ENCODE measurements at places on chromosomes 5 and 9.
A peak's percentile ranks its signal among the peaks of the same experiment; 100 is the strongest.

DNA sequence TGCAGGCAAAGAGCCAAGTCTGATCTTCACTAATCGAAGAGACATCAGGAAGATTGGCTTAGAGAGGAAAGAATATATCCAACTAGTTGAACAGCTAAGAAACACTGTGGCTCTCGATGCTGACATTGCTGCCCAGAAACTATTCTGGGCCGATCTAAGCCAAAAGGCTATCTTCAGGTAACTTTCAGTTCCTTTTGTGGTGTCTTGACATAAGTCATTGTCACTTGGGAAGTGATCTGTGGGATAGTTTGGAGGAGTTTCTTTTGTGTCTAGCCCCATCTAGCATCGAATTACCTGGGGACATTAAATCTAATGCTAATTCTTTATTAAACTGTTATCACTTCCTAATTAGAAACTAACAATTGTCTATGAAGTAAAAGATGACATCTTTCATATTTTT lies 24.0 kb downstream of the VLDLR start:
- DNase-seq, result no peak
- H3K4me1 ChIP-seq, result no peaks in the 10 kb centered on the region
- H3K27ac ChIP-seq, result no peak overlapping the region
- H3K27me3 ChIP-seq, result no peaks in the 10 kb centered on the region
- peaks cover 88% of the 10 kb centered on the region for H3K36me3 ChIP-seq
- H3K4me3 ChIP-seq, result no peak overlapping the region

DNA sequence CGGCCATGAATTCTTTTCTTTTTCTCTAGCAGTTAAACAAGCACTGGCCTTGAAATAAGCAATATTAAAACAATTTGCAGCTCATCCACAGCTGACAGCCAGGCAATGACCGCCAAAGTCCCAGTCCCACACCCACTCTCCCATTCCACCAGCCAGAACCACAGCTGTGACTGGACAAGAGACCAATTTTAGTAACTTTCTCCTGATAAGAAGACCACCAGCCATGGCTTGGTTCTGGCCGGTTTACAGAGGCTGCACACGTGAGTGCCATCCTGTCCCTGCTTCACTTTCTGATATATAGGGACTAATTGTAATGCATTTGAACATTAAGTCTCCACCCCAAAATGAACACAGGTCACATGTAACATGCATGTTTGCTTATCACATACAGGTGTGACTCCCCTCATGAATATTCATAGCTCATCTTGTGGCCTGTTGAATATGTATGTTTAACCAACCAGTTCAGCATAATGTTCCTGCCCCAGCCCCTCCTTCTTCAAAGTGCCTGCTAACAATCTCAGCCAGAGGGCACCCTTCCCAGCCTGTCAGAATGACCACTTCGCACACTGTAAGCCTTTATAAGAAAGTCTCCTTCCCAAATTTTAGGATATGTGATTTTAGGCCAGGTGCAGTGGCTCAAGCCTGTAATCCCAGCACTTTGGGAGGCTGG lies 23.9 kb upstream of the FANCC start:
- H3K4me1 ChIP-seq, result no peaks in the 10 kb centered on the region
- H3K27ac ChIP-seq, result no peak overlapping the region
- no peak for DNase-seq
- no peak overlapping the region for H3K4me3 ChIP-seq
- no peaks in the 10 kb centered on the region for H3K36me3 ChIP-seq

DNA sequence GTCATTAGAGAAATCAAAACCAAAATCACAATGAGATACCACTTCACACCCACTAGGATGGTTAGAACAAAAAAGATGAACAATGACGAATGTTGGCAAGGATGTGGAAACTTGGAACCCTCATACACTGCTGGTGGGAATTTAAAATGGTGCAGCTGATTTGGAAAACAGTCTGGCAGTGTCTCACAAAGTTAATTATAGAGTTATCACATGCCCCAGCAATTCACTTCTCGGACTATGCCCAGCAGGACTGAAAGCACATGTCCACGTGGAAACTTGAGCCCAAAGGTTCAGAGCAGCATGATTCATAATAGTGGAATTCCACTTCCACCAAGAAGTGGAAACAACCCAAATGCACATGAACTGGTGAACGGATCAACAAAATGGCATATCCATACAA lies 85.0 kb upstream of the HRH2 start:
- no peaks in the 10 kb centered on the region for H3K36me3 ChIP-seq
- H3K27me3 ChIP-seq, result no peaks in the 10 kb centered on the region
- no peak overlapping the region for H3K4me3 ChIP-seq
- no peak for DNase-seq
- H3K27ac ChIP-seq, result peak overlapping the region; percentile 11
- H3K4me1 ChIP-seq, result peaks cover 11% of the 10 kb centered on the region

- no peak for DNase-seq
- no peaks in the 10 kb centered on the region for H3K36me3 ChIP-seq
- no peaks in the 10 kb centered on the region for H3K27me3 ChIP-seq
- H3K4me3 ChIP-seq, result no peak overlapping the region
- H3K4me1 ChIP-seq, result no peaks in the 10 kb centered on the region
Observed at GRCh38 chr5:135106610-135107471, 72.8 kb upstream of the PITX1 start.

GRCh38 chr9:18442629-18443491 lies 31.1 kb upstream of the ADAMTSL1 start:
- no peak overlapping the region for H3K27ac ChIP-seq
- no peaks in the 10 kb centered on the region for H3K27me3 ChIP-seq
- no peak overlapping the region for H3K4me3 ChIP-seq
- no peaks in the 10 kb centered on the region for H3K36me3 ChIP-seq
- peak; percentile 79 for DNase-seq

GRCh38 chr5:103389357-103389756 lies 130.8 kb downstream of the MACIR start:
- DNase-seq, result no peak
- no peaks in the 10 kb centered on the region for H3K36me3 ChIP-seq
- H3K4me3 ChIP-seq, result no peak overlapping the region
- peaks cover 12% of the 10 kb centered on the region for H3K4me1 ChIP-seq
- no peaks in the 10 kb centered on the region for H3K27me3 ChIP-seq
- no peak overlapping the region for H3K27ac ChIP-seq

DNA sequence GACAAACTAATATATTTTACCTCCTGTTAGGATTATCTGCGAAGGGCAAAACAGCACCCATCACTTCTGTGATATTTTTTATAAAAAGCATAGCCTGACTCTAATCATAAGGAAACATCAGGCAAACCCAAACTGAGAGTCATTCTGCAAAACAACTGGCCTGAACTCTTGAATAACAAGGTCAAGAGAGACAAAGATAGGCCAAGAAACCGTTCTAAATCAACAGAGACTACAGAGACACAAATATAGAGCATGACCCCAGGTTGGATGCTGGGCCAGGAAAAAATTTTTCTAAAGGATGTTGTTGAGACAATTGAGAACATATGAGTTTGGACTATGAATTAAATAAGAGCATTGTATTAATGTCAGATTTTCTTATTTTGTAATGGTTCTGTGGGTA lies 384.9 kb downstream of the NFIB start:
- H3K36me3 ChIP-seq, result no peaks in the 10 kb centered on the region
- no peaks in the 10 kb centered on the region for H3K4me1 ChIP-seq
- no peak overlapping the region for H3K27ac ChIP-seq
- H3K4me3 ChIP-seq, result no peak overlapping the region

DNA sequence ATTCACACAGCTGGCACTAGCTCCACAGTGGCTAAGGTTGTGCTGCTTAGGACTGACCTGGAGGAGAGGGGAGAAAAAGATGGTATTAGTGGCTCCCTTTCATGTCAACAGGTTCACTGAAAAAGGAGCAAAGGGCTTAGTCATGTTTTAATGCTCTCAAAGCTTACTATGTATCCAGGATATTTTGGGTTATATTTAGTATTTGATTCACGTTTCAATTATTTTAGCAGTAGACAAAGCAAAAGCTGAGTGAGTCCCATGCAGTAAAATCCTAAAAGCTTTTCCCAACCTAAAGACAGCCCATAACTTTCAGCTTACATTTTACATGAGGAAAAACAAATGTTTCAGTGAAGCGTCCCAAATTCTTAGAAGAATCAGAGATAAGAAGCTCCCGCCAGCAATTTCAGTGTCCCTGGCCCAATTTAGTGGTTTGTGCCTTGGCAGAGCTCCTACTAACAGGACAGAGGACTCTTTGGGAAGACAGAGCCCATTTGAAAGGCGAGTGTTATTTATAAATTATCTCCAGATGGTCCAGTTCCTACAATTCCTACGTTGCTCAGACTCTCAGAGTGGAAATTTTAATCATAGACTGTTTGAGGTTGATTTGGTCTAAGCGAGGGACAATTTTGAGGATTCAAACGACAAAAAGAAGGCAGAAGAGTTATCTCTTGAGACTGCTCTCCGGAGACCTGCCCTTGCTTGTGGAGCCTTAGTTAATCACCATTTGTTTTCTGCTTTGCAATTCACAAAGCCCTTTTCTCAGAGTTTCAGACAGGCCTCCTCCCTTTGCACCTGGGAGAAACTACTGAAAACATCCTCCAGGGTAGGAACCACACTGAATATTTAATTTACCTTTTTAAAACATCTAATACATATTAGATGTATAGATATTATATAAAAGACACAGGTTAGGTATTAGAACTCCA lies 225.0 kb upstream of the ANKRD55 start:
- H3K27ac ChIP-seq, result peak overlapping the region; percentile 44
- no peak overlapping the region for H3K4me3 ChIP-seq
- no peaks in the 10 kb centered on the region for H3K36me3 ChIP-seq
- no peaks in the 10 kb centered on the region for H3K27me3 ChIP-seq
- no peak for DNase-seq

DNA sequence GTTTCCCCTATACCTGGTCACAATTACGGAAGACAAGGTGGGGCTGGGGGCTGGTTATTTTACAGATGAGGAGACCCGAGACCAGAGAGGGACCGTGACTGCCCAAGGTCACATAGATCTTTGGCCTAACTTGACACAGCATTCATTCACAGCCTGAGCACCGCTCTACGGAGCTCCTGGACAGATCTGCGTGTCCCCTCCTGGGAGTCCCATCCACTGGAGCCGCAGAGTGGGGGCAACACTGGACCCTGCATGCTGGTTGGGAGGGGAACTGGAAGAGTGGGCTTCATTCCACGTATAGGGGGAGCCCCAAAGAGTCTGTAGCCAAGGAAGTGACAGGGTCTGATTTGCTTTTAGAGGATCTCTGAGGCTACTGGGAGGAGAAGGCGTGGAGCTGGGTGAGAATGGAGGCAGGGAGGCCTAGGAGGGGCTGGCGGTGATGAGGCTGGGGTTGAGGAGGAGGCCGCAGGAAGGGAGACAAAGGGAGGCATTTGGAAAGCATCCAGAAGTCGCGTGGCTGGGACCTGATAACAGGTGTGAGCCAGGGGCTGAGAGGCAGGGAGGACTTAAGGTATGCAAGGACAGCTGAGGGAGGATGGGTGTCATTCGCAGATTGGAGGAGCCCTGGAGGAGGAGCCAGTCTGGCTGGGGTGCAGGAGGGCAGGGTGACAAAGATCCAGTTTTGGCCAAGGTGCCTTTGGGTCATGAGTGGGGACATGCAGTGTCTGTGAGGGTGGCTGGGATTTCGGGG lies 64.3 kb upstream of the IER5L start:
- H3K27me3 ChIP-seq, result no peaks in the 10 kb centered on the region
- no peak overlapping the region for H3K4me3 ChIP-seq
- H3K36me3 ChIP-seq, result no peaks in the 10 kb centered on the region
- DNase-seq, result no peak
- peaks cover 2% of the 10 kb centered on the region for H3K4me1 ChIP-seq
- H3K27ac ChIP-seq, result no peak overlapping the region

GRCh38 chr5:54667136-54667535 lies 149.6 kb downstream of the SNX18 start:
- no peaks in the 10 kb centered on the region for H3K4me1 ChIP-seq
- no peaks in the 10 kb centered on the region for H3K27me3 ChIP-seq
- no peak overlapping the region for H3K27ac ChIP-seq
- H3K36me3 ChIP-seq, result no peaks in the 10 kb centered on the region
- DNase-seq, result no peak

GRCh38 chr5:21919414-21920022 lies 933.6 kb downstream of the CDH12 start:
- no peaks in the 10 kb centered on the region for H3K36me3 ChIP-seq
- H3K27ac ChIP-seq, result no peak overlapping the region
- H3K4me3 ChIP-seq, result no peak overlapping the region
- no peaks in the 10 kb centered on the region for H3K27me3 ChIP-seq

DNA sequence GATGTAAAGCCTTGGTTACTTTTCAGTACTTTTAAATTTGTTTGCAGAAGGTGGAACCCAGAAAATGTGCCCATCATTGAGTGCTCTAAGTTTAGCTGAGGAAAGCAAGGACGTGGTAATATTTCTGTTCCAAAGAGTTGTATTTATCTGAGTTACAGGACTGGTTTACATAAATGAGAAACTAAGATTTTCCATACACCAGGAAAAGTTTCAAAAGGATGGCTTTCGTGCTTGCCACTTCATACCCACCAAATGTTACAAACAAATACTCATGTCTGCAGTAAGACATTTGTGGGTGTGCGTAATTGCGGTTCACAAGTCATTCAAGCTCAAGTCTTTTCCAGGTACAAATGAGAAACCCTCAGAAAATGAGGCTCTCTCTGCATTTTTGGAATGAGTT lies 68.1 kb downstream of the CWC27 start:
- no peak overlapping the region for H3K27ac ChIP-seq
- peaks cover 5% of the 10 kb centered on the region for H3K36me3 ChIP-seq
- no peaks in the 10 kb centered on the region for H3K27me3 ChIP-seq
- H3K4me3 ChIP-seq, result no peak overlapping the region
- no peak for DNase-seq

DNA sequence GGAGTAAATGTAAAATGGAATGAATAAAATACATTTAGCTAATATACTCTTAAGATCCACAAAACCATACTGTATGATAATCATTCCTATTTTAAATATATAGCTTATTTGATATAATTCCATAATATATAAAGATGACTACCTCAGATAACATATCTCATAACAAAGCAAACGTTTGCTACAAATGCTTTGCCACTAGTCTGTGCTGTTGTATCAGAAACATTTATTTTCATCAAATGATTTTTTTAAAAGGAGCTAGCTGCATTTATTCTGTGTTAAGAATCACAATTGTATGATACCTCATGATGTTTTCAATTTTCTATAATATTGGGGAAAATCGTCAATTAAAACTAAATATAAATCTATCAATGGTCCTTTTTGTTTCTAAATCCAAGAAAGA lies 567.2 kb downstream of the PTPRD start:
- no peaks in the 10 kb centered on the region for H3K27me3 ChIP-seq
- no peaks in the 10 kb centered on the region for H3K4me1 ChIP-seq
- H3K36me3 ChIP-seq, result no peaks in the 10 kb centered on the region
- H3K27ac ChIP-seq, result no peak overlapping the region
- no peak overlapping the region for H3K4me3 ChIP-seq

DNA sequence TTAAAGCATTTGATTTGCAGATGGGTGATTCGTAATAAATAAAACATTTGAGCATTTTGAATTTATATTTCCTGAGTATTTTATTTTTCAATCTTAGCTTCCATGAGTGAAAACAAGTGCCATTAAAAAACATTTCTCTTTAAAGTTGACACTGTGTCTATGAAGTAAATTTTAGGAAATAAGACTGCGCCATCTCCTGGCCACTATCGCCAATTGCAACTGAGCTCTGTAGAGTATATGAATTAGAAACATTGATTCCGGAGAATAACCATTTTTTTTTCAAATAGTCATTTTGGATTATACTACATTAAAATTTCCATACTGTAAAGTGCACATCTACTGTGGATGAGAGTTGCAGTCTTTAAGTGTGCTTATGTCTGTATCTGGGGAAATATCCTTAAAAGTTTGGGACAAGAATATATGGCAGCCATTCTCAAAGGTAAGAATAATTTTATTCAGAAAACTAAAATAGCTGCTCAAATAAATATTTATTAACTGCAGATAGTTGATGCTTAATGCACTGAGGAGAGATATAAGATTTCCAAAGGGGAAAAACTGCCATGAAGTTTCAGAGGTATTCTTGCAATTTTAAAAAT lies 5.9 kb downstream of the DMRTA1 start:
- H3K27me3 ChIP-seq, result no peaks in the 10 kb centered on the region
- H3K4me3 ChIP-seq, result no peak overlapping the region
- no peaks in the 10 kb centered on the region for H3K4me1 ChIP-seq
- no peak overlapping the region for H3K27ac ChIP-seq
- DNase-seq, result peak; percentile 76
